ENCODE measurements at places on chromosomes 12 and 14.

DNA sequence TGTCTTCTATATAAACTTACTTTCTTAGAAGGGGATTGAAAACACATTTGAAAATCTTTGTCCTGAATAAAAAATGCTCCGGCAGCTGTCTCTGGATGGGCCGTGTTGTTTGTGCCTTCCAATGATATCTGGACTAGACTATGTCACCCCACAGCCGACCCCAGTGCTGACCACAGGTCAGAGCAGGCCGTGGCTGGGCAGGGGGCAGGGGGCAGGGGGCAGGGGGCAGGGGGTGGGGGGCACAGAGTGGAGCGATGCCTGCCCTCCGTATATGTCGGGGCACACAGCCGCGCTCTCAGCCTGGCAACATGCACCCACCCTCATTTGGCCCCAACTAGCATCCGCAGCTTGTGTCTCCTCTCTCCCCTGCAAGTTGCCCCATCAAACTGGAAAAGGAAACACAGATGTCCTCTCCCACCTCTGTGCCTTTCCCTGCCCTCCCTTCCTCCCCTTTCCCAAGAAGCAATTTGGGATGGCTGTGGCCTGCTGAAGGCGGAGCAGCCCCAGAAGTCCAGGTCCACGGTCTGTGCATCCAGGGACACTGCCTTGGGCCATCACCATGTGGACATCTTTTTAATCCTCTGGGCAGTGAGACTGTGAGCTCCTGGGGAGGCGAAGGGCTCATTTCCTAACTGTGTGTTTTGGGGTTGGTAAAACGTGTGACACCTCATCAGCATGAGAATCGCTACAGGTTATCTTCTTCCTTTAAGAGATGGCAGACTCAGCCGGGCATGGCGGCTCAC is 295.7 kb upstream of the RTL1 start:
- no peak for DNase-seq

GRCh38 chr12:124457287-124458219 is 109.9 kb downstream of the NCOR2 start:
- peak; percentile 94 for DNase-seq

DNA sequence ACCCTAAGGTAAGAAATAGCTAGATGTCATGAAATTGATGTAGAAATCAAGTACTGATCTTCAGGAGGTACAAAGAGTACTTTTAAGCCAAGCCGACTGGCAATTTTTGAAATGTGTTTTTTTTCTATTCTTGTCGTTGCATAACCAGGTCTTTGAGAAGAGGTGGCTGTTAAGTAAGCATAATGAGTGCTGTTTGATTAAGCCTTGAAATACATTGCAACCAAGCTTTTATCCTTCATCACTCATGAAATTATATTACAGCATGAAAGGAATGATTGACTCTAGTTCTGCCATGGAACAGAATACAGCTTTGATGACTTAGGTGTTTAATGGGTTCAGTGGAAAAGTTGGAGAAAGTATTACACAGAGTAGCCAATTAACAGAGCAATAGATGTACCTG is 1720.2 kb upstream of the SEL1L start:
- DNase-seq, result no peak

- no peak for DNase-seq
Observed at GRCh38 chr12:31288381-31288780, 37.6 kb downstream of the SINHCAF start.

GRCh38 chr14:102516531-102517391 is 7.2 kb upstream of the ANKRD9 start:
- DNase-seq, result no peak

GRCh38 chr12:42360747-42361403 is 34.9 kb downstream of the PPHLN1 start:
- no peak for DNase-seq

- no peak for DNase-seq
Observed at GRCh38 chr12:69927164-69927563, 102.1 kb downstream of the MYRFL start.

- no peak for DNase-seq
Observed at GRCh38 chr14:45060551-45060950, 23.4 kb upstream of the PRPF39 start.

GRCh38 chr12:11668611-11669010 is 19.1 kb downstream of the ETV6 start:
- DNase-seq, result no peak

GRCh38 chr12:94336211-94336925 is 123.3 kb downstream of the CEP83 start:
- DNase-seq, result no peak

- DNase-seq, result no peak
Observed at GRCh38 chr12:22042976-22043669, 2.9 kb upstream of the CMAS start.

DNA sequence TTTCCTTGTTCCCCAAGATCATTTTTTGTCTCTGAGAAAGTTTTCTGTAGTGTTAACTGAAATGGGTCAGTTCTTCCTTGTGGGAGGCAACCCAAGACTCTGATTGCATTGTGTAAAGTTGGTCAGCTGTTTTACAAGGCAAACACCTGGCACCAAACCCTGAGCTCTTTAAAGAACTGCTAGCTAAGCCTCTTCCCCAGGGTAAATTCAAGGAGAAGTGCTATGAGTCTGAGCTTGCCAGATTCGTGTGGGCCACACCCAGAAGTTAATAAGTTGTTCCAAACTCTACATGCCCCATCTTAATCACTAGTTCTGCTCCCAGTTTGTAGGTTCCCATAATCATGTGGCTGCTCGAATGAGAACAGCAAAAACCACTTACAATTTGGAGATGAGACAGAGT is 214.5 kb downstream of the BTG1 start:
- no peak for DNase-seq

- DNase-seq, result no peak
Observed at GRCh38 chr14:76867516-76868453, 41.6 kb downstream of the LRRC74A start.

DNA sequence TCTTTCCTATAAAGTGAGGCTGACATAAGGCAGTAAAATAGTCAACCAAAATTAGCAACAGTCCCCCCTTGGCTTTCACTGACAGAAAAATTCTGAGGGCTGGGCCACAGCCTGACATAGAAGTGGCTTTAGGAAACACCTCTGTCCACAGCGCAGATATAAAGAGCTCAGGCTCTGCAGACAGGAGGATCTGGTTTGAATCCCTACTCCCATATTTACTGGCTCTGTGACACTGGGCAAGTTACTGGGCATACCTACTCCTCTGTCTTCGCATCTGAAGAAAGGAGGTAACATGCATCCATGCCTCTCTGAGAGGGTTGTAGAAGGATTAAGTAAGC is 95.3 kb downstream of the STXBP6 start:
- no peak for DNase-seq

- no peak for DNase-seq
Observed at GRCh38 chr14:53327716-53328115, 174.6 kb upstream of the DDHD1 start.

GRCh38 chr14:63212776-63213500 is 8.7 kb downstream of the RHOJ start:
- DNase-seq, result no peak

DNA sequence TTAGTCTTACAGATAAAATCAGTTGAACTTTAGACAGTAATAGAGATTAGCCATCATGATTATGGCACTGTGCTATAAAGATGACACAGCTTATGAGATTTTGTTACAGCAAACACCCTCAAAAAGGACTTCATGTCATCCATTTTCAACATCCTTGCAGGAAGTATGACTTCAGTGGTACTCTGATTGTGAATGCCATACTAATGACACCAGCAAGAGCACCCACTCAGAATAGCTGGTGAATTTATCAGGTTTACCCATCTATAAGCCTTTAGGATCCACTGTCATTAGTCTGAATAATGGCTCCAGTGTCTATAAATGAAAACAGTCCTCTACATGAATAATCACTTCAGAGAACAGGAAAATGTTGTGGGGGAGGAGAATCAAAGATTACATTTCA is 615.2 kb downstream of the RPS29 start:
- DNase-seq, result no peak

GRCh38 chr12:91327131-91327530 is 144.5 kb upstream of the DCN start:
- no peak for DNase-seq

- no peak for DNase-seq
Observed at GRCh38 chr12:52396656-52397055, 9.5 kb downstream of the KRT82 start.

- no peak for DNase-seq
Observed at GRCh38 chr14:93540235-93540634, 109.5 kb downstream of the UNC79 start.

DNA sequence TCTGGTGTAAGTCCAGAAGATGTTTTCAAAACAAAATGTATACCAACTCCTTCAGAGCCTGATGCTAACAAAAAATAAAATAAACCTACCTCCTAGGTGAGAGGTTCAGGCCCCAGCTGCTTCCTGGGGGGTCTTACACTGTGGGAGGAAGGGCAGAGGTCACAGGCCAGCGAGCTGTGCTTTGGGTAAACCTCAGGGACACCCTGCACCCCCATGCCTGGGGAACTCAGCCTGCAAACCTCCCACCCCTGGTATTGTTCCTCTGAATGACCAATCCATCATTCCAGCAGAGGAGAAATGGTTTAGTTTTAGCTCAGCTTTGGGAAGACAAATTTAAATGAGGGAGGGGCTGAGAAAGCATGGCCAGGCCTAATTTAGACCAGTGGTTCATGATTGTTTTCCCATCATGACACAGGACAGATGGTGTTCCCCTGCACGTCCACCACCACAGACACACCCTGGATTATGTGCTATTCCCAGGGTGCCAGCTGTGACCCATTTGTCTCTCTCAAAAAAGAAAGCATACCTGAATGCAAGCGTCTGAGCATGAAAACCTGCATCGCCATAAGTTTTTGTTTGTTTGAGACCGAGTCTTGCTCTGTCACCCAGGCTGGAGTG is 14.5 kb upstream of the TFCP2 start:
- DNase-seq, result no peak

GRCh38 chr12:116734156-116734768 is 3.6 kb downstream of the SPRING1 start:
- DNase-seq, result no peak

DNA sequence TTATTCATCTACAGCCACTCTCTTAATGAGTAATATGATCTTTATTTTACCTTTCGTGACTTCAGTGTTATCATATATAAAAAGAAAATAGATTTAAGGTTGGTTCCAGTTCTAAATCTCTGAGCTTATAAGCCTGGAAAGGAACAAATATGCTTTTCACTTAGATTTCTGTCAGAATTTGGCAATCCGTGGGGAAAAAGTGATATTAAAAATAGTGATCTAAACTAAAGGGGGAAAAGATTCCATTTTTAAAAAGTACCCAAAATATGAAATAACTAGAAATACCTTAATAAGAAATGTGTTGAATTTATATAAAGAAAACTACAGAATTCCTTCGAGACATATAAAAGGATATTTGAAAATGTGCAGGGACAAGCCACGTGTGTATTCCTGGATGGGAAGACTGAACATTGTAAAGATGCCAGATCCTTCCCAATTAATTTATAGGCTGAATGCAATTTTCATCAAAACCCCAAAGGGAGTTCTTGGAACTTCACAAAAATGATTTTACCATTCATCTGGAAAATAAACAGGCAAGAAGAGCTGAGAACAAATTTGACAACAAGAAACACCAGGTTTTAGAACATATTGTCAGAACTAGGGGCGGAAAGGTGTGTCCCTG is 142.5 kb downstream of the EFCAB11 start:
- DNase-seq, result no peak

DNA sequence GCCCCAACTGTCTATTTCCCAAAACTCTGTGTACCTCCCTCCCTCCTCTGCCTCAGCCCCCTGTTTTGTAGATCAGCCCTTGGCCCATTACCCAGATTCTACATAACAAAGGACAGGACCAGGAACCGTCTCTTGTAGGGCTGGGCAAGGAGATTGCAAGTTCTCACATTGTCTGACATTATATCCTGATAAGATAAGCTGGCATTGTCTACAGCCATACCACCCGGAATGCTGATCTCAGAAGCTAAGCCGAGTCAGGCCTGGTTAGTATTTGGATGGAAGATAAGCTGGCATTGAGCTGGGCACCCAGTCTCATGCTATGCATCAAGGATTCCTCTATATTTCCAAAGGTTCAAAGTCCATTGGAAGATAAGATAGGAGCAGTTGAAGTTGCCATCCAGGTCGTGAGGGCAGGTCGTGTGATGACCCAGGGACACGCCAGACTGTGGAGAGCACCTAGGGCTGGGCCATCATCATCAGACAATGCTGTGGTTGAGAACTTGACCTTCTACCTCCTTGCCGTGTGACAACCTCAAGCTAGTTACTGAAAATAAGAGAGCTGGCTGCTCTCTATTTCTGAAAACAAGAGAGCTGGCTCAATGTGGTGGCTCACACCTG is 29.5 kb downstream of the PHETA1 start:
- DNase-seq, result no peak

GRCh38 chr12:107429006-107429705 is 256.4 kb upstream of the PWP1 start:
- DNase-seq, result no peak

DNA sequence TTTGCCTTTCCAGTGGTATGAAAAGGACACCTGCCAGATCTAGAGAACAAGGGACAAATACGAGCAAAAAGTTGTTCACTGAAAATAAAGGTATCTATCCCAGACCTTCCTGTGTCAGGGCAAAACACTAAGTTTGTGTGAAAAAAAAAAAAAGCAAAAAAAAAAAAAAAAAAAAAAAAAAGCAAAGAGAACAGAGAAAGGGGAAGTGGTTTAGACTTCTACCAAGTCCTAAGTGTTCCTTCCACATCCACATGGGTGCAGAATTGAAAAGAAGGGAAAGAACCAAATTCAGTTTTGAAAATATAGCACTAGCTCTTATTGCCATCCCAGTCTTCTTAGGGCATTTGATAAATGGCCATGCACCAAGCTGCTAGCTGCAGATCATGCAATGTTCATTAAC is 41.7 kb downstream of the ZCRB1 start:
- no peak for DNase-seq

DNA sequence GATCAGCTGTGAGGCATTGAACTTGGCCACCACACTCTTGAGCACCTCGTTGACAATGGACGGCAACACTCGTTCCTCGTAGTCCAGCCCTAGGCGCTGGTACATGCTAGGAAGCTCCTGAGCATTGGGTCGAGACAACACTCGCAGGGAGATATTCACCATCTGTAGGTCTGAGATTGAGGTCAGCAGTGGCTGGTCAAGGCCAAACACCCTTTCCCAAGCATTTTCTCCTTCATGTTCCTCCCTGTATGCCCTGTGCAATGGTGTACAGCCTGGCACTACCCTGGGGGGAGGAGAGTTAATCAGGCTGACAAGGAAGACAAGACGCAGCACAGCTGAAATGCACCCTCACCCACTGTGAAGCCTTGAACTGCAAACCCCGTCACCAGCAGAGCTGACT is 2.0 kb downstream of the PHB2 start:
- no peak for DNase-seq

- DNase-seq, result no peak
Observed at GRCh38 chr12:19967431-19967830, 400.9 kb upstream of the PDE3A start.

DNA sequence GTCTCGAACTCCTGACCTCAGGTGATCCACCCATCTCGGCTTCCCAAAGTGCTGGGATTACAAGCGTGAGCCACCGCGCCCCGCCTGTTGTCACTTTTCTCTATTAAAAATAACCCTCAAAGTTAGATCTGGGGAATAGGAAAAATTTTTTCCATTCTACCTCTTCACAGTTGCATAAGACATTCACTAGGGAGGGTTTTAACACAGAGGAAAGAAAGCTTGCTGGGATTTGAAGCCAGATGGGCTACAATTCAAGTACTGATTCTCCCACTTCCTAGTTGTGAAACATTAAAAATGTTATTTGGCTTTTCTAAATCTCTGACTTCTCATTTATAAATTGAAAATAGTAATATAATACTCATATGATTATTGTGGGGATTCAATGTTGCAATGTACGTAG is 23.3 kb upstream of the SLC15A5 start:
- DNase-seq, result peak; percentile 65

GRCh38 chr14:77139540-77140358 is 1.8 kb downstream of the ZDHHC22 start:
- DNase-seq, result no peak
